Activated CD4-positive, CD25-positive, alpha-beta regulatory T cell treated with anti-CD3 and anti-CD28 coated beads, Interleukin-2, amount 50 U/mL, for 24 hours (primary cell): ENCODE measurements at places on chromosomes 12 and 14.

DNA sequence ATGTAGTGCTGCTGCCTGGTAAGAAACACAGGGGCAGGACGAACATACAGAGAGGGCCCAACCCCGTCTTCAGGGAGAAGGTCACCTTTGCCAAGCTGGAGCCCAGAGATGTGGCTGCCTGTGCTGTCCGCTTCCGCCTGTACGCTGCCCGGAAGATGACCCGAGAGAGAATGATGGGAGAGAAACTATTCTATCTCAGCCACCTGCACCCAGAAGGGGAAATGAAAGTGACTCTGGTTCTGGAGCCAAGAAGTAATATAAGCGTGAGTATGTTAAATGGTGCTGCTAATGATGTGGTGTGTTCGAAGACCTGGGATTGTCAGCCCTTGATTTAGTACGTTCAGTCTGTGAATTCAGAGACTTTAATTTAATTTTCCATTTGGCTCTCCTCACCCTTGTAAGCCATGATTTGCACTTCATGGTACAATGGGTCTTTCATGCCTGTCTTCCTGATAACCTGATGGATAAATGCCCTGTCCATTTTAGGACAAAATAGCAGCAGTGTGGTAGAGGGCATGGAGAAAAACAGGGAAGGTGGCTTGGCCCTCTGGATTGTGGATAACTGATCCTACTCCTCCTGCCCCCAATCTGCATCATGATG, 318.9 kb downstream of the SNAPC1 start:
- no peak for ATAC-seq

DNA sequence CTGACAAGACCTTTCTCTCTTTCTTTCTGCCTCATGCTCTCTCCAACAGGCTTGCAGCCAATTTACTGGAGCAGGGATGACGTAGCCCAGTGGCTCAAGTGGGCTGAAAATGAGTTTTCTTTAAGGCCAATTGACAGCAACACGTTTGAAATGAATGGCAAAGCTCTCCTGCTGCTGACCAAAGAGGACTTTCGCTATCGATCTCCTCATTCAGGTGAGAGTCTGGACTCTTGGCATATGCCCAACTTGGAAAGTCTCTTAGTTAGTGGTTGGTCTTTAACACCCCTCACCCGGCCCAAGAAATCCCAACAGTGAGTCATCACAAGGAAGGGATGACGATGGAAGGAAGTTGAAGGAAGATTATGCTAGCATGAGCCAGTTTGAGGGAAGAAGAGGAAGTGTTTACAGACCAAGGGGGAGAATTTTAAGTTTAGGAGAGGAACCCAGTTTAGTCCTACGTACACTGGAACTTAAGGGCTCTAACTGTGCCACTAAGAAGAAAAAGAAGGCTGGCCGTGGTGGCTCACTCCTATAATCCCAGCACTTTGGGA, 189.7 kb downstream of the ETV6 start:
- no peak for ATAC-seq

DNA sequence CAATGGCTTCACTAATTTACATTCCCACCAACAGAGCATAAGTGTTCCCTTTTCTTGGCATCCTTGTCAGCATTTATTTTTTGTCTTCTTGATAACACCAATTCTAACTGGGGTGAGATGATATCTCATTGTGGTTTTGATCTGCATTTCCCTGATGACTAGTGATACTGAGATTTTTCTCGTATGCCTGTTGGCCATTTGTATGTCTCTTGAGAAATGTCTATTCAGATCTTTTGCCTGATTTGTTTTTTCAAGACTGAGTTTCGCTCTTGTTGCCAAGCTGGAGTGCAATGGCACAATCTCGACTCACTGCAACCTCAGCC, 4.7 kb upstream of the PLD4 start:
- ATAC-seq = no peak

- ATAC-seq = no peak
These were observed 269.7 kb downstream of the RAD51B start for GRCh38 chr14:68089146-68089731.

DNA sequence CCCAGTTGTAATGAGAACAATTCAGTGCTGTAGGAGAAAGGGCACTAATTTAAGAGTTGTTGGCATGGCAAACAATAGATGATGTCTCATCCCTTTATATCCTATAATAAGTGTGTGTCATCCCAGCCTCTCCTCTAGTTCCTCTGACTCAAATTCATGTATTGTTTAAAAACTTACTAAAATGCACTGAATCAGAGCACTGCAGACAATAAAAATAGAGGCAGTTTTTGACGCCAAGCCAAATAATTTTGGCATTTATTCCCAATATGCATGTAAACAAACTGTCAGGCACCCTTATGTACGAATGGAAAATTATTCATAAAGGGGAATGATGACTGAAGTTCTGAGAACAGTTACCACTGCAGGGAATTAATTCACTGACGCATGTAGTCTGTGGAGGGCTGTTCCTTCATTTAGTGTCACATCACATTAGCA, 57.9 kb upstream of the TMX1 start:
- ATAC-seq = no peak

GRCh38 chr14:55138091-55138490, 9.0 kb downstream of the LGALS3 start:
- ATAC-seq = no peak

DNA sequence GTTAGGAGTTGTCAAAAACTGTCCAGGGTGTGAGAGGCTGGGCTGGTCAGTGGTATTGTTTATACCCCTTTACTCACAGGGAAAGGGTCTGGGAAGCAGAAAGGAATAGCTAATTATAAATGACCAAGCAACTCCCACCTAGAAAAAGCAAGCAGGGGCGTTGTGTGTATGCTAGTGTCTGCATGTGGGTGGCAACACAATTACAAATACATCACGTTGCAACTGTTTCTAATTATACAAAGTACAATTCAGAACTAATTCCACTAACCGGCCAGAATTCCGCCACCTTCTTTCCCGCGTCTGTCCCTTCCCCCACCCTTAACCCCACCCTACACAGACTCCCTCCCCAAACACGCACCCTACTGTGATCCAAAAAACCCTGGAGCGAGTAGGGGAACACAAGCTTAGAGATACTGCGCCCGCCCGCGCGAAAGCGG, 2.2 kb downstream of the DPF3 start:
- ATAC-seq = no peak

DNA sequence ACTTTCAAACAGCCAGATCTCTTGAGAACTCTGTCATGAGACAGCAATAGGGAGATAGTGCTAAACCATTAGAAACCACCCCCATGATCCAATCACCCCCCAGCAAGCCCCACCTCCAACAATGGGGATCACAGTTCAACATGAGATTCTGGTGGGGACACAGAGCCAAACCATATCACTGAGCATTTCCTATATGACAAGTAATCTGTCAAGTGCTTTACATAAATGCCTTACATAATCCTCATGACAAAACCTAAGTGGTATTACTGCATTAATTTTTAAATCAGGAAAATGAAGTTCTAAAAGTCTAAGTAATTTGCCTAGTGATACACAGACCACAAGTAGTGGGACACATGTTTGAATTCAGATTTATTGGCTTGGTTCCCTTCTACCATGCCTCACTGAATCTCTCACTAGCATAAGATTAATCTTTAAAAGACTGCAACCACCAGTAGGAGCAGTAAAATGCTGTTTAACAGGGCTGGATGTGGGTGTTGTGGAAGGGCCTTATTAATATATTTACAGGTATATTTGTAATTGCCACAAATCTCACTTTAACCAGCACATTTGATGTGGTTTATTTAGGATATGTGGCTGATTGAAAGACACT, 323.1 kb upstream of the FBXO33 start:
- no peak for ATAC-seq

DNA sequence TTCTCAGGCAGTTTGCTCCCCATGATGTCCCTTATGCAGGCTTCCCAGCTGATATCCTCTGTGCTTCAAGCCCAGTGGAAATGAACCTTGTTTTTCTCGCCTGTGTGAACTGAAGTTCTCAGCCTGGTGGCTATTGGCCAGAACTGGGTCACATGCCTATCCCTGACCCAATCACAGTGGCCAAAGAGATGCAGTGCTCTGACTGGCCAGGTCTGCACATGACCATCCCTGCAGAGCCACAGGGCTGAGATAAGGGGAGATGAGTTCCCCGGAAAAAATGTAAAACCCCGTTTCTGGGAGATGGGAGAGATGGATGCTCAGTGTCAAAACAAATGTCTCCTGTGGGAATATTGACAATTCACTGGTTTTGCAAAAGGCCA, 34.7 kb upstream of the FZD10 start:
- ATAC-seq = no peak

DNA sequence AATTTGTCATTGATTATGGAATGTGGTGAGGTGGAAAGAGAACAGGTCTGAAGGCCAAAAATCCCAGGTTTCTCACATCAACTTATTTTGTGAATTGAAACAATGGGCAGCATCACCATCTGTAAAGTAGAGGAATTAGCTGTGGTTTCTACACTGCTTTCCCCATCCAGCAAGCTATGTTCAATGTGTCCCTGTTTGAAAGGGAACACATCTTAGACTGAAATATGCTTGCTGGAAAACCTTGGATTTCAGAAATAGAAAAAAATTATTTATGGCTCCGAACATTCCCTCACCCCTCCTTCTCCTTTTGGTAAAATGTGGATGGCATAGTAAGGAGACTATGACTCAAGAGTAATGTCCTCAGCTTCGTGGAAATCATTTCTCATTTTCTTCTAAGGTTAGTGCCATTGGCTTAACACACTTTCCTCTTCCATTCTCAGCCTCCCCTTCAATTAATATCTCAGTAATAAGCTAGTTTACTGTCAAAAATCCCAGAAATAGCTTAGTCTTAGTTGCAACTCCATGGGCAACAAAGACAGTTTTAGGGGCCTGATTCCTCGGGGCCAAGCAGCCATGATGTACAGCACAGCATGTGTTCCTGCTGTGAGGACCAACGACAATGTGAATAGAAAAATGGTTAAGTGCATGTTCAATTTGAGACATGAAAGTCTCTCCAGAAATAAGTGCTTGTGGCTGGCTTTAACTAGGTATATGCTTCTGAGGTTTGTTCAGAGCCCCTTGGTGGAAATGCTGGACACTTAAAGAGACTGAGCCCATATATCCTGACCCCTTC, 205.8 kb upstream of the SLC38A2 start:
- ATAC-seq = no peak

DNA sequence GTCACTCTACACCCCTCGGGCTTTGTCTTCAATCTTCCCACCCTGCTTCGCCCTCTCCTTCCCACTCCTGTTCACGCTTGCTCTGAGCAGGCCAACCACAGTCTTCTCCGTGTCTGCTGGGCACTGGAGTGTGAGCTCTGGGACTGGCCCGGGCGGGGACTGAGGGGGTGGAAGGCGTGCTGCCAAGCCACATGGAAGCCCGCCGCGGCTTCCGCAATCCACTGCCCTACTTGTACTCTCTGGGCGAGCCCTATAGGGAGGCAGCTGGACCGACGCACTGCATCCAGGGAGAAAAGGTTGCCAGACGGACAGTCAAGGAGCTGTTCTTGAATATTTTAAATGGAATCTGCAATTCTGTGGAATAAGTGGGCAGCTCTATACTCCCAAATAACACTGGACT, 24.8 kb downstream of the GOLGA3 start:
- ATAC-seq = no peak

DNA sequence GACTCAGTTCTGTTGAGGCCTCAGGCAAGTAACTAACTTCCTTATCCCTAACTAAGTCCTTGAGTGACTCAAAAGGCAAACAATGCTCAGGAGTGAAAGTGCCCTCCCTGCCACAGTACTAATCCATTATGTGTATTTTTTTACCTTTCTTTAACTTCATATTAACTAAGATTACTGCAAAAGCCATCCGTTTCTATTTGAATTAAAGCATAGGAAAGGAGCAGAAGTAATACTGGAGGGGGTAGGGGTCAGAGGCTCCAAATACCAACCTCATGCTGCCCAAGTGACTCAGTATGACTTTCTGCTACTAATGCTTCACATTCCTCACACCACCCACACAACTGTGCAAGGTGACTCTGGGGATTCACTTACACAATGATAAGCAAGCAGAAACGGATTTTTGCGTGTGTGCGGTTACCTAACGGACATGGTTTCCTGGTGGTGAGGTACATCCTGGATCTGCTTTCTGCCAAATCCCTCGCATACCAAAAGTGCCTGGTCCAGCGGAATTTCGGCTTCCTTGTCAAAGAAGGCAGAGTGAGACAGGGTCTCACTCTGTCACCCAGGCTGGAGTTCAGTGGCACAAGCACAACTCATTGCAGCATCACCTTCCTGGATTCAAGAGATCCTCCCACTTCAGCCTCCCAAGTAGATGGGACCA, 25.1 kb downstream of the MOK start:
- ATAC-seq = no peak

DNA sequence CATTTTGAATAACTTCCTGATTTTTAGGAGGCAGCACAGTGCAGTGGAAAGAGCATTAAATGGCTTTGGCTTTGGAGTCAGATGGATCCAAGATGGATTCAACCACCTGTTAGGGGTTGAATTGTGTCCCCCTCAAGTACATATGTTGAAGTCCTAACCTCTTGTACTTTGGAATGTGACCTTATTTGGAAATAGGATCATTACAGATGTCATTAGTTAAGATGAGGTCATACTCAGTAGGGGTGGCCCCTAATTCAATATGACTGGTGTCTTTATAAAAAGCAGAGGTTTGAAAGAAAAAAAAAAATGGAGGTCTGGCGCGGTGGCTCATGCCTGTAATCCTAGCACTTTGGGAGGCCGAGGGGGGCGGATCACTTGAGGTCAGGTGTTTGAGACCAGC, 18.8 kb downstream of the ATP5MC2 start:
- ATAC-seq = no peak

DNA sequence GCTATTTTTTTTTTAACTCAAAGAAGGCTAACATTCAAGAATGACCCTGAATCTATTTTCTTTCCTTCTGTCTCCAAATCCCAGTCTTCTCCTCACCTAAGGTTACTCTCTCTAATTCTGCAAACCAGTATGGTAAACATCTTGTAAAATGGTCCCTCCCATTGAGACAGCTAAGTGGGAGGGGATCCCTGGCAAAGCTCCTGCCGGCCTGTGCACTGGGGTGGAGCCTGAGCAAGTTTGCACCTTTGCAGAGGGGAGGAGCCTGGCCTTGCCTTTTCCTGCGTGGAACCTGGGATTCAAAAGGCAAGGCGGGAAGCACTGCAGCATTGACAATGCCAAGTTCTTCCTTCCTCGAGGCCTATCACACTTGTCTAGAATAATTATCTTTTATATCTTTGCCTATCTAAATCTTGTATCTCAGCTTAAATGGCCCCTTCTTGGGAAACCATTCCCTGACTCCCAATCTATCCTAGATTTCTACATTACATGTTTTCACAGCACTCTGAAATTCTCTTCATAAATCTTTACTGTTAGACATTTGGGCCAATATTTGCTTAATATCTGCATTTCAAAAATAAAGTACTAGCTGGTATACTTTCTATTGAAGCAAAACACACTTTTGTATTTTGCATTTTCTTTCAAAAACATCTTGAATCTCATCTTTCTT, 83.0 kb downstream of the EPS8 start:
- no peak for ATAC-seq

GRCh38 chr12:63808631-63809030, 28.9 kb downstream of the RXYLT1 start:
- no peak for ATAC-seq

GRCh38 chr14:101252443-101253214, 308.7 kb upstream of the DIO3 start:
- ATAC-seq = no peak

GRCh38 chr12:31600252-31600651, 9.3 kb upstream of the DENND5B start:
- ATAC-seq = no peak
